AG09309 (cell line): ENCODE measurements at places on chromosomes 2 and 18.

DNA sequence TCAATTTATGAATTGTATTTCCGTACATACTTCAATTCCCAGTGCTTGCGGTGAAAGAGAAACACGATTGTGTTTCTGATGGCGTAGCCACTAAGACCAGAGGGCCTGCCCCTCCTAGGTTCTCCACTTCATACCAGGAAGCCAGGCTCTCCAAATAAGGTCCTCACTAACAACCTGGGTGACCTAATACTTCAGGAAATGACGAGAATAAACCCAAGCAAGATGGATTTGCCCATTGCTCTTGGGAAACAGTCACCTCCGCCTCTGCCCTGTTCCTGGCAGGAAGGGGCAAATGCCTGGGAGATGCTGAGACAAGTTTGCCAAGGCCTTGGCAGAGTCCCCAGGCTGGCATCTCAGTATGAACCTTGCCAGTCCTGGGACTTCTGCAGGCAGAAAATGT is 41.8 kb downstream of the TTC32 start:
- no peak for DNase-seq

GRCh38 chr2:59449274-59449673 is 1104.2 kb downstream of the BCL11A start:
- no peak for DNase-seq

GRCh38 chr2:217263756-217264155 is 403.9 kb upstream of the TNP1 start:
- DNase-seq = no peak

GRCh38 chr2:219634171-219634940 is 6.9 kb downstream of the SLC4A3 start:
- no peak for DNase-seq

DNA sequence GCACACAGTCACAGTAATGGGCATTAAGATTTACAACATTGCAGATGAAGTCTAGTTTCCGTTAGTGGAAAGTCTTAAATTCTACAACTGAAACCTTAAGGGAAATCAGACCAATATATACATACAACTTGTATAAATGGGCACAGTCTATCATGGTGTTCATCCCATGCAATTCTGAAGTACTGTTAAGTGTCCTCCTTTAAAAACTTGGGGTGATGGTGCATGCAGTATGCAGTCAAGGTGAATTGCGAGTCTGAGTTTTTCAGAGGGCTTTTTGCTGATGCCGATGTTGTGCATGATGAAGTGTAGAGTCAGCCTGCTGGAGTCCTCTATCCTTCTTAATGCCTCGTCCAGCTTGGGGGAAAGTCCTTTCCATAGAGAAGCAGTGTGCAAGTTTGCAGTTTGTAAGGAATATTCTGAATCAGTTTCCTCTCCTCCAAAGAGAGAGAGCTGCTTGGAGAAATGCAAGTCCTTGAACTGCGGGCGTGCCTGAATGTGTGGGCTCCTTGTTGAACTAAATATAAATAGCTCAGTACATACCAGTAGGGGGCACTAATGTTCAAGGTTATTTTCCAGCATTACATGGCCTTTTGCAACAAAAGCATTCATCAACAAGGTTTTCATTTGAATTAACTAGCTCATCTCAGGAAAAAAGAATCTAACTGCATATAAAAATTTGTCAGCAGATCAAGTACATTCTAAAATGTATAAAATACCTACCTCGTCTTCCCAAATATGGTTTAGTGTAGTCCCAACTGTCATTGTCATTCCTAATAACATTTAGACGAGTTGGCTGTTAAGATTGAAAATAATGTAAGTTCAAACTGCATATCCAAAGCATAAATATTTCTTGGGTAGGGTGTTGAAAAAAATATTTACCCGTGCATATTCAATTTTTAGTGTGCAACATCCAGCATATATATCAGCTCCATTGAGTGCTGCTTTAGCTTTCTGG is 21.3 kb downstream of the HNRNPLL start:
- peak; percentile 64 for DNase-seq

- DNase-seq = no peak
These were observed 30.2 kb downstream of the NYAP2 start for GRCh38 chr2:225429717-225430116.

GRCh38 chr2:24402242-24403097 is 42.1 kb upstream of the ITSN2 start:
- DNase-seq = no peak

DNA sequence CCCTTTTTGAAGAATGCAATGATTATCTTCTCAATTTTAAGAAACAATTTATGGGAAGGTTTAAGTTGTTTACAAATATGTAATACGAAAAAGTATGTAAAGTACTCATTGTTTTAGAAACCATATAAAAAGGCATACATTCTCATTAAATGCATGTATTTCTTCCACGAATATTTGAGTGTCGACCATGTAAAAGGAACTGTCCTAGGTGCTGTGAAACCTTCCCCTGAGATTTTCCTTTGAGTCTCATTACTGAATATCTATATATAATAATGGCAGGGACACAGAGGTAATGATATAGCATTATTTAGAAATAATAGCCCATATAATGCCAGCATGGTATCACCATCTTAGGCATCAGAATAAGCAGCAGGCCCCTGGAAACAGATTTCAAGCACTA is 239.3 kb downstream of the ERBB4 start:
- no peak for DNase-seq

DNA sequence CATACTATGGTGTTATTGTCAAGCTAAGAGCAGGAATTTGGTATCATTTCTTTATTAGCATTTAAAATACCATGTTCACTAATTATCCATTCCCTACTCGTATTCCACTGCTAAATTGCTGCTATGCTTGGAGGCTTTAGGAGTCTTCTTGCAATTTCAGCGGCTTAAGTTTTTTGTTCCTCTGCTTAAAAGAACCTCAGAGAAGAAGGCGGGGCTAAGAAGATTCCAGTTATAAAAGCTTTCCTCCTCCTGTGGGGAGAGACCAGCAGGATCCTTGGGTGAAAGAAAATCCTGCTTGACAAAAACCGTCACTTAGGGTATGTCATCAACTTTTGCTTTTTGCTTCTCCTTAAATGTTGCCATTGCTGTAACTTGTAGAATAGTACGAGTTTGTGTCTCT is at the start of gene TRPM8:
TSS of gene TRPM8 (plus strand) at position 258 of the 400 bp plus-strand sequence. CDS start 9,165 bp downstream, outside the sequence.
- DNase-seq = no peak

DNA sequence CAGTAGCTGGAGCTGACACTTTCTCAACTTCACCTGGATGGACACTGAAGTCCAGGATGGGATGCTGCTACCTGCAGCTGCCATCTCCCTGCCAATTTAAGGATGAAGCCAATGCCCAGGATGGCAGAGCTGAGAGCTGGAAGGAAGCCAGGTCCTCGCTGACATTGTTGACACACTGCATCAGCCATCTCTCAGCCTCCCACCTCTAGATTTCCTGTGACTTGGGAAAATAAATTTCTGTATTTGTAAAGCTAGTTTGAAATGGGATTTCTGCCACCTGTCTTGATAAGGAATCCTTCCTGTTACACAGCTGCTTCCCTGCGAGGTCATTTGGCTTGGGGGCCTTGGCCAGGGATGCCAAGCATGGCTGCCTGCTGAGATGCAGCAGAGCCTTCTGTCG is 43.5 kb downstream of the KCTD1 start:
- no peak for DNase-seq

DNA sequence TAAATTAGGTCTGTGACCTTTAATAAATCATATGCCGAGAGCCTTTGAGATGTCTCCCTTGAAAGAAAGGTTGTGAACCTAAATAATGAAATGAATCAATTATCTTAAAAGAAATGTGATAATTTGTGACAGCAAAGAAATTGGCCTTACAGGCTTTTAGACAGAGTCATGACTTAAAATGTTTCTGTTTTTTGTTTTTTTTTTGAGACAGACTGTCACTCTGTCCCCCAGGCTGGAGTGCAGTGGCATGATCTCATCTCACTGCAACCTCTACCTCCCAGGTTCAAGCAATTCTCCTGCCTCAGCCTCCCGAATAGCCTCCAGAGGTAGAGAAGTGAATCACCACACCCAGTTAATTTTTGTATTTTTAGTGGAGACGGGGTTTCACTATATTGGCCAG is 898.0 kb downstream of the CNTNAP5 start:
- no peak for DNase-seq

- DNase-seq = no peak
These were observed 49.7 kb upstream of the CCDC85A start for GRCh38 chr2:56133931-56134629.

DNA sequence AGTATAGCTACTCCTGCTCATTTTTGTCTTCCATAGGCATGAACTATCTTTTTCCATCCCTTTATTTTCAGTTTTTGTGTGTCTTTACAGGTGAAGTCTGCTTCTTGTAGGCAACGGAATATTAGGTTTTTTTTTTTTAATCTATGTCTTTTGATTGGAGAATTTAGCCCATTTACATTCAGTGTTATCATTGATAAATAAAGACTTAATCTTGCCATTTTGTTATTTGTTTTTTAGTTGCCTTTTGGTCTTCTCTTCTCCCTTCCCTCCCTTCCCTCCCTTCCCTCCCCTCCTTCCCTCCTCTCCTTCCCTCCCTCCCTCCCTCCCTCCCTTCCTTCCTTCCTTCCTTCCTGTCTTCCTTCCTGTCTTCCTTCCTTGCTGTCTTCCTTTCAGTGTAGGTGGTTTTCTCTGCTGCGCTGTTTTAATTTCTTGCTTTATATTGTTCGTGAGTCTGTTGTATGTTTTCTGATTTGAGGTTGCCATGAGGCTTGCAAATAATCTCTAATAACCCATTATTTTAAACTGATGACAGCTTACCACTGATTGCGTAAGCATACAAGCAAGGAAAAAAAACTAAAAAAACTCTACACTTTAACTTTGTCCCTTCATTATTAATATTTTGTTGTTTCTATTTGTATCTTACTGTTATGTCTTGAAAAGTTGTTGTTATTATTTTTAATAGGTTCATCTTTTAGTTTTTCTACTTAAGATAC is 353.8 kb downstream of the PARD3B start:
- no peak for DNase-seq

- DNase-seq = no peak
These were observed 37.8 kb downstream of the VIT start for GRCh38 chr2:36734304-36734703.

DNA sequence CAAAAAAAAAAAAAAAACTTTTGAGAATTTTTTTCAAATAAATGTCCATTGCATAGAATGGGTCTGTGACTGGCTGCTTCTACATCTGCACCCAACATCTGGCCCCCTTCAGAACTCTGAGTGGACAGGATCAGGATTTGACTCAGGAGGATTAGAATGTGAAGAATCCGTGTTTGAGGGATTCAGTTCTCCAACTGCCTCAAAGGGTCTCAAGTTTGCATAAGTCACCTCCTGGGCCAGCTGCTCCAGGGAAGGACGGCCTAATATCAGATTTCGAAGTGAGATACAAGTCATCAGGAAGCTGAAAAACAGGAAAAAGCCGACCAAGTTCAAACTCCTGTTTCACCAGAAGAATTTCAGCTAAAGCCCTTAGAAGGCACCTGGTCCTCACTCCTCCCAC is 10.9 kb downstream of the MAT2A start:
- peak; percentile 77 for DNase-seq

DNA sequence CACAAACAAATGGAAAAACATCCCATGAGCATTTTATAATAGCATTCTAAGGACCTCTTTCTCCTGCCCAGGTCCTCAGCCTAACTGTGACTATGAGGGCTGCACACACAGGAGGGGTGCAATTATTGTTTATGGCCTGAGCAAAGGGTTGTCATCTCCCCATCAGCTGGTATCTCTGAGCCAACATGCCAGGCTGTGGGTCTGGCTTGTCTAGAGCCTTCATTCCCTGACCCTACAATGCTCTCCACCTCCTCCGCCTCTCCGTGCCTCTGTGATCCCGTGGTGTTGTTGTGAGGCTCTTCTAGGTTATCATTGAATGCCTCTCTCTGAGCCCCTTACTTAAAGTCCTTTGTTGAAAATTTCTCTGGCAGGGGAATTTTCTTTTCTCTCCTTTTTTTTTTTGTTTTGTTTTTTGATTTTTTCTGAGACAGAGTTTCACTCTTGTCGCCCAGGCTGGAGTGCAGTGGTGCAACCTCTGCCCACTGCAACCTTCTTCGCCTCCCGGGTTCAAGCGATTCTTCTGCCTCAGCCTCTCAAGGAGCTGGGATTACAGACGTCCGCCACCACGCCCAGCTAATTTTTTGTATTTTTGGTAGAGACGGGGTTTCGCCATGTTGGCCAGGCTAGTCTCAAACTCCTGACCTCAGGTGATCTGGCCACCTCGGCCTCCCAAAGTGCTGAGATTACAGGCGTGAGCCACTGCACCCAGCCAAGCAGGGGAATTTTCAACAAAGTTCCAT is 126.4 kb downstream of the SMAD7 start:
- no peak for DNase-seq
